ENCODE measurements at places on chromosomes 4 and X. TPM values are rescaled to one million over a fixed set of nuclear protein-coding genes. Genes with fewer than 3 reads are reported as not detected.

The F8A3 gene
- 9.4 TPM for total RNA-seq

The ATP8A1 gene
- total RNA-seq = 2.1 TPM

The NEIL3 gene
- 0.39 TPM for total RNA-seq

The EPGN gene
- not detected for total RNA-seq

The SSX2B gene
- not detected for total RNA-seq

The PRSS48 gene
- total RNA-seq = not detected

The KLF8 gene
- 2.4 TPM for total RNA-seq

The ELF4 gene
- total RNA-seq = 7.7 TPM

The SLC4A4 gene
- total RNA-seq = 0.54 TPM

The ZXDA gene
- 6.2 TPM for total RNA-seq

The CFP gene
- 0.06 TPM for total RNA-seq

The GAGE2A gene
- total RNA-seq = not detected

The KLHL4 gene
- total RNA-seq = 2.7 TPM

The TCEAL8 gene
- 97.5 TPM for total RNA-seq

The SSX4 gene
- not detected for total RNA-seq
